ENCODE measurements at places on chromosomes 12 and 14.

DNA sequence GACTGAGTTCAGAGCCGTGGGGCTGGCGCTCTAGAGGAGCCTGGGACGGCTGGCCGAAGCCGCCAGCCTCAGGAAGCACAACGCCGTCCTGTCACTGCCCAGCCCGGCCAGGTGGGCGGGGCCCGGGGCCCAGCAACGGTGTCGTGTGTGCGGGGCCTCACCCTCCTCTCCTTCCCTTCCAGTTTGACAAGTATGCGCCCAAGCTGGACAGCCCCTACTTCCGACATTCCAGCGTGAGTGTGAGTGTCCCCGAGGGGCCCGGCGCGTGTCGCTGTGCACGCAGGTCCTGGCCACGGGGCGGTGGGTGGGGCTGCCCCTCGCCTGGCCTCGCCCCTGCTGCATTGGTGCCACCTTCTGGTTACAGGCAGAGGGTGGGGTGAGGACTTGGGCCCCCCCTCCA, 38.3 kb downstream of the LRCOL1 start:
- no peak for DNase-seq

GRCh38 chr14:61065656-61066055, 84.6 kb downstream of the SLC38A6 start:
- no peak for DNase-seq

GRCh38 chr12:122732611-122733010, 2.0 kb upstream of the HCAR1 start:
- DNase-seq = no peak

GRCh38 chr12:54984658-54985376, at the start of gene TESPA1:
Gene TESPA1 (minus strand): TSS chr12:54984762. CDS start chr12:54974562, 10,200 bp downstream.
- DNase-seq = peak; percentile 73

GRCh38 chr14:64444984-64445845, 20.1 kb upstream of the AKAP5 start:
- peak; percentile 61 for DNase-seq

DNA sequence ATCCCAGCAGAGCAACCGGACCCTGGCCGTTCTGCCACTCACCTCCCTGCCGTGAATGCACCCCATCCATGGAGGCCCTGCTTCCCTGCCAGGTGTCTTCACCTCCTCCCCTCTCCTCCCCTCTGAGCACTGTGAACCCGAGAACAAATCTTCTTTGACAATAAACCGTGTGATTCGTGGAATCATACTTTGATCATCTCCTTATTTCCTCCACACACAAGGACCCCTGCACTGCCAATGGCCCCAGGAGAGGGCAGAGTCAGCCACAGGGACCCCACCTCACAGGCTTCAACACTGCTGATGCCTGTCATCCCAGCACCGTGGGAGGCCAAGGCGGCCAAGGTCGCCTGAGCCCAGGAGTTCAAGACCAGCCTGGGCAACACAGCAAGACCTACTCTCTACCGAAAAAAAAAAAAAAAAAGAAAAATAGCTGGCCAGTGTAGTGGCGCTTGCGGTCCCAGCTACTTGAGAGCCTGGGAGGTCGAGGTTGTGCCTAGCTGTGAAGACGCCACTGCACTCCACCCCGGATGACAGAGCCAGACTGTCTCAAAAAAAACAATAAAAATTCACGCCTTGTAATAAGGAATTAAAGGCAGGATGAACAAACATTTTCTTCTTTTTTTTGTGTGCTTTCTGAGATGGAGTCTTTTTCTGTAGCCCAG, 1.1 kb downstream of the XRCC3 start:
- DNase-seq = no peak

DNA sequence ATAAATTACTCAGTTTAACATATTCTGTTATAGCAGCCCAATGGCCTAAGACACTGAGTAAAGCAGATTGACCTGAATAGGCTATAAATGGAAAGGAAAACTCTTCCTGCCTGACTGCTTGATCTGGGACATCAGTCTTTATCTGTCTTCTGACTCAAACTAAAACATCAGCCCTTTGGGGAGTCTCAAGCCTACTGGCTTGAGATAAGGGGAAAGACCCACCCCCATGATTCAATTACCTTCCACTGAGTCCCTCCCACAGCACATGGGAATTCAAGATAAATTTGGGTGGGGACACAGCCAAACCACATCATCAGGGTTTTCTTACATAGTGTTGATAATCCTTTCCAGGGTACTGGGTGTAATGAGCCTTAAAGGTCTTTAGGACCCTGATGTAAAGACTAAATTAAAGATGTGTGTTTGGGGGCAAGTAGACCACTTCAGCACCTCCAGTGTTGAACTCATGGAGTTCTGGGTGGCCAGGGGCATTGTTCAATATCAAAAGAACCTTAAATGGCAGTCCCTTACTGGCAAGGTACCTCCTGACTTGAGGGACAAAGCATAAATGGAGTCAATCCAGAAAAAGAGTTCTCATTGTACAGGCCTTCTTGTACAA, 67.8 kb downstream of the TSHR start:
- no peak for DNase-seq

DNA sequence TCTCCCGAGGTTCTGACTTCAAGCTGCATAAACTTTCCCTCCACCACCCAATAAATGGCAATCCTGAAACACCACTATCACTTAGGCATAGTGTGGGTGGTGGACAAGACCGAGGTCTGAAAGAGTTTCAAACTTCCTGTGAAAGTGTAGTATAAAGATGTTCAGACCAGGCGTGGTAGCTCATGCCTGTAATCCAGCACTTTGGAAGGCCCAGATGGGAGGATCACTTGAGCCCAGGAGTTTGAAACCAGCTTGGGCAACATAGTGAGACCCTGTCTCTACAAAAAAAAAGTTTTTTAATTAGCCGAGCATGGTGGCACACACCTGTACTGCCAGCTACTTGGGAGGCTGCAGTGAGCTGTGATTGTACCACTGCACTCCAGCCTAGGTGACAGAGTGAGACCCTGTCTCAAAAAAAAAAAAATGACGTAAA, 61.9 kb downstream of the CCDC92 start:
- no peak for DNase-seq

DNA sequence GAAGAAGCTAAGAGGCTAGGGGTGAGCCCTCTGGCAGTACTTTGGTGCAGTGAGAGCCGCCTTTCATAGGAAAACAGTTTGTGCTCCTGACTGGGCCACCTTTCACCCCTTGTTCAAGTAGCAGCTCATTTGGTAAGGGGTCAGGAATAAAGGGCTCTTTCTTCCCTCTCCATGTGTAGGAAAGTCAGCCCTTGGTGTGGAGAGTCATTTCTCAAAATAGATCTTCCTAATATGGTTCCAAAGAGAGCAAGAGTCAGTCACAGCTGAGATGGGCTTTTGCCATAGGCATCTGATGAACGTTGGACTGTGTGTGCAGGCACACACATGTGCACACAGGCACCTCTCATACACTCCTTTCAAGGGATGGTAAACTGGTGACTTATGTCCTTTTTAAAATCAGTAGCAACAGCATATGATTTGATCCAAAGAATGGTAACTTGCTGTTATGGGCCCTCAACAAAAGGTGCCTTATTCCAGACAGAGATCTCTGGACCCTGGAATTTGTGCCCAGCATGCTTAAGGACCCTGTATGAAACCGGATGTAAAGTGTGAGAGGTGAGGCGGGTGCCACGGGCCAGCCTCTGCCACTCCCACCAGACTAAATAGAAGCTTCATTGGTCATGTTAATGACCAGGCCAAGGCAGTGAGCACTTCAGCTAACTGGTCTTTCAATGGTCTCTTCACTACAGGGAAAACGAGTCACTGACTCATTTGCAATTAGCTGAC, 16.7 kb upstream of the RIC8B start:
- DNase-seq = no peak

- no peak for DNase-seq
Measured at GRCh38 chr12:85423947-85424346, 143.9 kb downstream of the ALX1 start.

DNA sequence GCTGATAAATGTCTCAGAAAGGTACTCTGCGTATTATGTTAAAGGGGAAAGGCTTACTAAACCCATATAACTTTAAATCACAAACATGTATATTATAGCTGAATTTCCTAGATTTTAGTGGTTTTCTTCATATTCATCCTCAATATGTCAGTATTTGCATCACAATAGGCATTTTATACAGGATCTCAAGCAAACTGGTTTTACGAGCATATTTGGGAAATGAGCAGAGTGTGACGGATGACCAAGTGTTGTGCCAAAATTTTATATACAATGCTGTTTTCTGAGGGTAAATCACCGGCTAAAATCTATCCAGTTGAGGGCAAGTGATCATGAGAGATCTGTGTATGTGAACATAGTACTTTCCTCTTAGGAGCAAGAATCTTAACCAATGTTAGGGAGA, 8.4 kb downstream of the CPM start:
- DNase-seq = no peak
